ENCODE measurements at places on chromosomes 4 and X.
A peak's percentile ranks its signal among the peaks of the same experiment; 100 is the strongest.

GRCh38 chr4:42420140-42420539, 22.9 kb downstream of the SHISA3 start:
- no peak overlapping the region for H3K4me3 ChIP-seq
- no peaks in the 10 kb centered on the region for H3K27me3 ChIP-seq
- no peak overlapping the region for H3K27ac ChIP-seq
- peaks cover 17% of the 10 kb centered on the region for H3K36me3 ChIP-seq

DNA sequence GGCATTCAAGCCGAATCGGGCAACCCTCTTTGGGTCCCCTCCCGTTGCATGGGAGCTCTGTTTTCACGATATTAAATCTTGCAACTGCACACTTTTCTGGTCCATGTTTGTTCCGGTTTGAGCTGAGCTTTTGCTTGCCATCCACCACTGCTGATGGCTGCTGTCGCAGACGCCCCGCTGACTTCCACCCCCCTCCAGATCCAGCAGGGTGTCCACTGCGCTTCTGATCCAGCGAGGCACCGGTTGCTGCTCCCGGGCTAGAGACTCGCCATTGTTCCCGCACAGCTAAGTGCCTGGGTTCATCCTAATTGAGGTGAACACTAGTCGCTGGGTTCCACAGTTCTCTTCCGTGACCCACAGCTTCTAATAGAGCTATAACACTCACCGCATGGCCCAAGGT, 13.3 kb downstream of the ACOX3 start:
- H3K4me1 ChIP-seq, result peaks cover 37% of the 10 kb centered on the region
- H3K27ac ChIP-seq, result peak overlapping the region; percentile 76
- no peaks in the 10 kb centered on the region for H3K27me3 ChIP-seq
- peaks cover 5% of the 10 kb centered on the region for H3K36me3 ChIP-seq
- peak overlapping the region; percentile 100 for H3K4me3 ChIP-seq
- DNase-seq, result no peak

DNA sequence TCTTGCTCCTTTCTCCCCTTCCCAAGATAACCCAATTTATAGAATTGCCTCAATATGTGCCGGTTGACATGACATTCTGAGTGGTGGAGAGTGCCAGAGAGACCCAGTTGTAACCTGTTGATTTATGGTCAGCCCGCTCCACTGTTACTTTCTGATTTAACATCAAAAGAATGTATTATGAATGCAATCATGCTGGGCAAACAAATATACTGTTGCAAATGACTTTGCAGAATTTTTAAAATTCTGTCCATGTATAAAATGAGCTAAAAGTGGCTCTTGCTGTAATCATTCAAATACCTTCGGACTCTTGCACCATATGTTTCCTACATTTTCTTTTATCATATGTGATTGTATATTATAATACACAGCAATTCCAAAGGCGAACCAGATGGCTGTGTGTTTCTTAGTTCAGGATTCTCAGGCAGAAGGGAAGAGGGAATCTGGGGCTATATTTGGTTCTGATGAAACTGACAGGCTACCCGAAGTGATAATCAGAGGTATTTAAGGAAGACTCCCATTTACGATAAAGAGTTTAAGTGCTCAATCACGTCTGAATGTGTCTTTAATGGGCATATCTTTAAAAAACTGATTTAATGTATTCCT, 131.7 kb downstream of the CLCN4 start:
- peaks cover 2% of the 10 kb centered on the region for H3K36me3 ChIP-seq
- no peak overlapping the region for H3K4me3 ChIP-seq
- DNase-seq, result no peak
- H3K4me1 ChIP-seq, result no peaks in the 10 kb centered on the region

GRCh38 chr4:107094332-107094731, 58.2 kb upstream of the DKK2 start:
- H3K4me1 ChIP-seq, result no peaks in the 10 kb centered on the region
- H3K27ac ChIP-seq, result no peak overlapping the region
- no peaks in the 10 kb centered on the region for H3K27me3 ChIP-seq
- H3K4me3 ChIP-seq, result no peak overlapping the region

GRCh38 chr4:90187148-90187884, 60.1 kb downstream of the CCSER1 start:
- H3K4me1 ChIP-seq, result peaks cover 6% of the 10 kb centered on the region
- H3K36me3 ChIP-seq, result no peaks in the 10 kb centered on the region
- H3K27ac ChIP-seq, result no peak overlapping the region
- DNase-seq, result no peak
- no peaks in the 10 kb centered on the region for H3K27me3 ChIP-seq
- H3K4me3 ChIP-seq, result no peak overlapping the region

Data from stimulated activated naive B cell treated with anti-CD40 and anti-IgM and Interleukin-4, amounts not matched to agents 10 μg/mL and 1 μg/mL and 100 μg/mL, for 72 hours (primary cell).